ENCODE measurements at places on chromosomes 5 and 9.

- no peak for DNase-seq
Measured at GRCh38 chr9:95741631-95742030, 133.9 kb upstream of the ERCC6L2 start.

- no peak for DNase-seq
Measured at GRCh38 chr9:78547831-78548230, 250.9 kb downstream of the PSAT1 start.

- DNase-seq: peak; percentile 17
Measured at GRCh38 chr5:39178171-39178570, 41.2 kb downstream of the FYB1 start.

DNA sequence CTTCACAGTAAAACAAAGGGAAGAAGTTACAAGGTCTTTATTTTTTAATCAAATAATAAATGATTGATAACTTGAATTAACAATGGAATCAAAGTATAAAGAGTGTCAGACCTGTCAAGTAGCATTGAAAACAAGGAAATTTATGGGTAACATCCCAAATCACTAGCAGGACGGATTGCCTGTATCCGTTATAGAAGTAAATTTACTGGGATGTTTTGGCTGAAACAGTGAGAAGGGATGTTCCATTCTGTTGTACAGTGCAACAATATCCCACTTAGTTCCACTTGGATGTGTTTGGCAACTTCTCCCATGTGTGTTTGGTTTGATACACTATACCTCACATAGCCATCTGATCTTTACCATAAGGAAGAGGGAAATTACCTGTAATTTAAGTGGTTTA, 421.0 kb upstream of the CHD1 start:
- DNase-seq: no peak

- DNase-seq: no peak
Measured at GRCh38 chr5:158224253-158224652, 365.3 kb upstream of the CLINT1 start.

- DNase-seq: no peak
Measured at GRCh38 chr9:112311497-112311896, 21.9 kb downstream of the PTBP3 start.

DNA sequence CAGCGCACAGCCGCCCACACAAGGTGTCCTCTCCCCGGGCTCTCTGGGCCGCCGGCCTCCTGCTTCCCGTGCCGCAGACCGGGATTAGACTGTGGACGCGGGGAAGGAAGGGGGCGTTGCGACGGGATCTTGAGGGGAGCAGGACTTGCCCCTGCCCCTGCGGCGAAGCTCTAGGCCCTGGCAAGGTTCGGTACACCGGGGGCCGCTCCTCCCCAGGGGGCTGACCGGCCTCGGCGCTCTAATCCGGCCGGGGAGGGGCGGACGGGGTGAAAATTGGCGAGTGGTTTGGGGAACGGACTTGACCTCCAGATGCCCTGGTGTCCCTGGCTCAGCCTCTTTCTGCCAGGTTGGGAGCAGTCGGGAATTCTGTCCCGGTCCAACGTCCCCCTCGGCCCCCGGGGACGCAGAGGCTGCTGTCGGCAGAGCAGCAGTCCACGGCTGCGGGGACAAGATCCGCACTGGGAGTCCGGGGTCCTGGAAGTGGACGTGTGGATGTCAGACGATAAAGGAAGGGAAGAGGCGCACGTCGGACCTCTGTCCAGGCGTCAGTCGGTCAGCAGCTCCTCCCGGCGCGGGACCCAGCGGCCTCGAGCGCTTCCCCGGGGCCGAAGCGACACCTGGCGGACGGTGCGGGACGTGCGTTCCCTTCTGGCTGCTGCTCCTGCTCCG, 1.9 kb upstream of the CNTFR start:
- peak; percentile 95 for DNase-seq

- DNase-seq: no peak
Measured at GRCh38 chr9:35606138-35606504, 1.1 kb downstream of the TESK1 start.

DNA sequence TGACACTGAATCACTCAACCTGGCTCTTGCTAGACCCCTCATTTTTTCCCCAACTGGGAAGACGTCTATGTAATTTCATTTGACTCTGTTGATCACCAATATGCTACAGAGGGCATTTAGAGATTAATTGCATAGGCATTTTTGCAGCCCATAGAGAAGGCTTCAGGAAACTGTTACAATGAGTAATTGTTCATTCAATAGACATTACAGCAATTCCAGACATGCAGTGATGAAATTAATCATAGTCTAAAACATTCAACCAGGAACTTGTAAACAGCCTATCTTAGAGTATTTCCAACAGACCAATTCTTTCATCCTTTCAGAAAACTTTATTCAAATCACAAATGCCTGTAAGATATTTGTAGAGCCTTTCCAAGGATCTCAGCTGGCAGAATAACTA, 122.3 kb downstream of the MARCHF11 start:
- peak; percentile 28 for DNase-seq

- no peak for DNase-seq
Measured at GRCh38 chr5:133364936-133365707, 247.2 kb downstream of the FSTL4 start.

- peak; percentile 77 for DNase-seq
Measured at GRCh38 chr5:112492291-112492690, 73.2 kb upstream of the EPB41L4A start.

GRCh38 chr9:84586662-84587061, 82.9 kb upstream of the NTRK2 start:
- no peak for DNase-seq

GRCh38 chr9:99162759-99163364, 57.9 kb downstream of the TGFBR1 start:
- DNase-seq: peak; percentile 56

GRCh38 chr5:67141644-67142043, 55.0 kb downstream of the CD180 start:
- no peak for DNase-seq

All from AG20443 (cell line).